ENCODE measurements at places on chromosomes 4 and X.

DNA sequence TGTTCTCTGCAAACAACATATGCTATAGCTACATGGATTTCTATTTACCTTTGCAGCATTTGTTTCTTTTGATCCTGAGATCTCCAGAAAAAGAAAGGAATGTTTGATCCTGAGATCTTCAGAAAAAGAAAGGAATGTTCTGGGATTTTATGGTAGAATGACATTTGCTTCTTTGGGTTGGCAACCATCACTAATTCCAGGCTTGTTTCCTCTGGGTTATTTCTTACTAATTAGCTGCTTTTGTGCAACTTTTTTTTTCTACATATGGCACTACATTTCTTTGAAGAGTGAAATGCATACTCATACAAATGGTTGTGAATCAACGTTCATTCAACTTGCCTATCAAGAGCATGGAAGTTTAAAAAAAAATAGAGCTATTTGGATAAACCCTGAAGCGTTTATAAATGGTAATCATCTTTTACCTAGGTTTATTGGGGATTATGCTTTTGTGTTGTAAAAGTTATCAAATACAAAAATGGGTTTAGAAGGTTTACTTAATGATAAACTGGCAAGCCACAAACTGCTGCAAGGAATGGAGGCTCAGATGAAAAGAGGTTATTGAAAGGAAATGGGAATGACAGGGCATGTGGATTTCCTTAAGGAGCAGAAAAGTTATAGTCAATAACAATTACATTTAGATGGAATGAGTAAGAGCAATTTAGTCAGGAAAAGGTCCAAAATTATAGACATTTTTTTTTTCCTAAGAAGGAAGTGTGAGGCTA is 95.6 kb upstream of the PCDH18 start:
- no peak for DNase-seq

DNA sequence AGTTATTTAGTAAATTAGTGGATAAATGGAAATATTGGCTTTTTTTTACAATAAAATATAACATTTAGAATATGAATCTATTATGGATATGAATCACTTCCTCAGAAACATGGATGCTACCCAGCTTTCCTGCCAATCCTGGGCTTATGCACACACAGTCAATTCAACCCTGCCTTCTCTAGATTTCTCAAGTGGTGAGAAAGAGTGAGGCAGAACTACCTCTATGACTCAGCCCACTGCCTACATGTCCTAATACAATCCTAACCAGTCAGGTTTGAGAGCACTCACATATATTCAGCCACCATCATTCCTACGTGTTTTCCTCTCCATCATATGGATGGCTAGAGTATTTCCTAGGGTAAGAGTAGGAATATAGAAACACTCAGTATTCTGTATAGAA is 91.1 kb upstream of the ANKRD50 start:
- no peak for DNase-seq

- DNase-seq = no peak
These were observed 206.2 kb upstream of the BANK1 start for GRCh38 chr4:101584306-101584705.

DNA sequence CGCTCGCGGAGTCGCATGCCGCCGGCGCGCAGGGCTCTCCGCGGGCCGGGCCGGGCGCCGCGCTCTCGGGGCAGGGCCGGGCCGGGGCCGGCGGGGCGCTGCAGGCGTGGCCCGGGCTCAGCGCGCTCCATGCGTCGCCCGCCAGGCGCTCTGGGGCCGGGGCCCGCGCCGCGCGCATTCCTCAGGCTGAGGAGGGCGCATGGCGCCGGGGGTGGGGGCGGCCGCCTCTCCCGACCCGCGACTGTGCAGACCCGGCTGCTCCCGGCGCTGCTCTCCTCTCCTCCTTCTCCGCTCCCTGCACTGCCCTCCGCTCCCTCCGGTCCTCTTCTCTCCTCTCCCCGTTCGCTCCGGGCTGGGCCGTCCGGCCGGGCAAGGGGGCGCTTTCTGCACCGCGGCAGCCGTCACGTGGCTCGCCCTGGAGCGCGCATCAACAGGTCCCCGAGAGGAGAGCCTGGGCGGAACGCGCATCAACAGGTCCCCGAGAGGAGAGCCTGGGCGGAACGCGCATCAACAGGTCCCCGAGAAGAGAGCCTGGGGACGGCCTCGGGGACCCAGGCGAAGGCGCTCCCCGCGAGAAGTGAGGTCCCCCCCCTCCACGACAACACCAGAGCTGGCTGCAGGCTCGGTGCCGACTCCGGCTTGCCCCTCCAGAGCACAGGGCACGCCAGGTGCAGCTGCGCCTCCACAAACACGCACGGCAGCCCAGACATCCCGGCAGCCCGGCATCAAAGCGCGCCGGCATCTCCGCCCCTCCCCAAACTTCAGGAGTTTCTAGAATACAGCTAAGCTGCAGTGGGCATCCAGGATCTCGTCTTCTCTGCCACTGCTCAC is 12.9 kb downstream of the PPP2R3B start:
- DNase-seq = no peak

- DNase-seq = no peak
These were observed 263.2 kb downstream of the DMD start for GRCh38 chrX:32948130-32948529.

GRCh38 chrX:8868906-8869305 is 67.7 kb upstream of the FAM9A start:
- DNase-seq = no peak

GRCh38 chr4:186902361-186902760 is 178.7 kb upstream of the FAT1 start:
- peak; percentile 7 for DNase-seq

DNA sequence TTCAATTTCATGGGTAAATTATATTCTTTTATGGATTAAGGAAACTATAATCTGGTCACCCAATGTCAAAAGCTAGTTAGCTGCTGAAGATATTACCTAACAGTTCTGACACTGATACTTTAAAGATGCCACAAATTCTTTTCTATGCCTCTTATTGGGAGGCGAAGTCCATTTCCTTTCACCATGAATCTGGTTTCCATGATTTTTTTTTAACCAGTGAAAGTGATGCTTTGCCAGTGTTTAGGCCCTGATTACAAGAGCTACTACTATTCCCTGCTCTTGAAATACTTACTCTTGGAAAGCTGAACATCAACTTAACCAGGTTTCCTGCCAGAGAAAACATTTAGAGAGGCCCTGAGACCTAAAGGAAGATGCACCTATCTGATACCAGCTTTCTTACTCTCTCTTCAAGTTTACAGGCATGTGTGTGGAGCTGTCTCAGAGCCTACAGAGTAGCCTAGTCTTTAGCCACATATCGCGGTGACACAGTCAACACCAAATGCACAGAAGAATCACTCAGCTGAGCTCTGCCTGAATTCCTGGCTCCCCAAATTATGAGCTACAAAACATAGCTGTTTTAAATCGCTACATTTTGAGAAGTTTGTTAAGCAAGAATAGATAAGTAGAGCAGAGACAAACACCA is 1280.8 kb downstream of the PCDH7 start:
- no peak for DNase-seq

- DNase-seq = no peak
These were observed 514 bp downstream of the FANCB start for GRCh38 chrX:14872355-14872754.

- no peak for DNase-seq
These were observed 72.1 kb upstream of the SPANXC start for GRCh38 chrX:141314441-141314840.

DNA sequence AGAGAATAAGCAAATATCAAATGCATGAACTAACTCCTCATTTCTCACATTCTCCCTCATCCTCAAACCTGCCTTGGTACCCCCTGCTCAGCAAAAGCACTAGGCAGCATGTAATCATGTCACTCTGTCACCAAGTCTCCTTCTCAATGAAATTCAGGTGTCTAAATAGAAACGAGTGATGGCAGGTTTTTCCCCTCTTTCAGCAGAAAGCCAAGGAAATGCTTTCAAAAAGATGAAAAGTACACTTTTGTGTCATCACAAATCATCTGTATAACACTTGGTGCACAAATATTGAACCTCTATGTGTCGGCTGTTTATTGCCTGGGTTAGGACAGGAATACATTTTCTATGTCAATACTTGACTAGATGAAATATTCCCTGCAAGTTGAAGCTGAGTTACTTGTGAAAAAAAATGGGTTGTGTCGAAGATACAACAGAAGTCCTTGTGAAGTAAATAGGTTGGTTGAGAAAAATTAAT is 285.1 kb upstream of the MAGEB18 start:
- DNase-seq = no peak

- DNase-seq = no peak
These were observed 177.9 kb upstream of the NEIL3 start for GRCh38 chr4:177131736-177132135.

DNA sequence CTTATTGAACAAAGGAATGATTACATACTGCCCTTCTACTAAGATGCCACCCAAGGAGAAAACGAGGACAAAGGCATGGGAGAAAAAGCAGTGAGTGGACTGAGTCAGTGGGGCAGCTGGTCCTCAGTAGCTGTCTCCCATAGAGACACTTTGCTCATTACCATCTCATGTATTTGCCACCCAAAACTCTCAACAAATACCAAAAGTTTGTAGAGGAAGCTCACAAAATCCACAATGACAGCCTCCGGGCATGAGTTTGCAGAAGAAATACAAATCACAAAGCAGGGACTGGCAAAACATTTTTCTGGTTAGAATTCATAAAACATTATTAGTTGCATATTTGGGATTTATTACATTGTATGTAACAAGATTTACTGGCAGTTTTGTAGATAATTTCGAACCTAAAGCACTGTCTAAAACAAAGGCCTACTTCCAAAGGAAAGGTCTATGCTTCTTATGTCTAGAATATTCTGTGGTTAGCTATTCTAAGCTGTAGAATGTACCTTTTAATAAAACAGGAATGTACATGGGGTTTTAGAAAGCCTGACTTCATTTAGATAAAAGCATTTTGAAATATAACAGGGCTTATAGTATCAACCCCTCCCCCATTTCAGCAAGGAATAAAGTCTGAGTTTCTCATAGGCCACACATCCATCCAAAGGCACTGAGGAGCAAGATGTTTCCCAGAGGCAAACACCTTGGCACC is 17.7 kb downstream of the PCDH18 start:
- DNase-seq = no peak

DNA sequence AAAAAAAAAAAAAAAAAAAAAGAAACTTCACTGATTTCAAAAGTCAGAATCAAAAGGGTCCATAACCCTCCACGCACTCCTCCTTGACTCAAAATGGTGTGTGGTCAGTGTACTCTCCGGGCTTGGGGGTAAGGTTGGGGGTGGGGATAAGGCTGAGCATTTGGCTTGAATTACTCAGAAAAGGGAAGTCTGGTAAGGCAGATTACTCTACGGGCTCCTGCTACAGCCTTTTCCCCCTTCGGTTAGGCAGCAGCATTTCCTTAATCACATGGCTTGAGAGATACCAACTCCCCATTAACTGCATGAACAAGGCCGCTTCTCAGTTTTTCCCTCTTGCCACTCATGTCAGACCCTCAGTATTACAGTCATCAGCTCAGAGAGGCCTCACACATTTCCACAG is 135.4 kb upstream of the DUSP21 start:
- no peak for DNase-seq

DNA sequence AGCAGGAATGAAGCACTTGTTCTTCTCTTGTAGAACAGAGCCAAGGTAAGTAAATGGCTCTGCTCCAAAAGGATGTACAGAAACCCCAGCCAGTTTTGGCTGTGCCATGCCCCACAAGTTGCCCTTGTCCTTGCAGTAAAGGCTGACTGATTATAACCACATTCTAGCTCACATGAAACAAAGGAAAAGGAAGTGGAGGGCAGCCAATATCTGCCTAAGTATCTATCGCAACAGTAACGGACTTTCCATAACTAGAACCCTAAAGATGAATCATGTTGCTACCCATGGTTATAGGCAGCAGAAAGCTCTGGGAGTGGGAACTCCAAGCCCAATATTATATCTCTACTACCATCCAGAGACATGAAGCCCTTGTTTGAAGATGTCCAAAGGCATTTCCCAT is 95.7 kb downstream of the COMMD8 start:
- no peak for DNase-seq

- no peak for DNase-seq
These were observed 90.7 kb downstream of the CDS1 start for GRCh38 chr4:84673475-84674240.

DNA sequence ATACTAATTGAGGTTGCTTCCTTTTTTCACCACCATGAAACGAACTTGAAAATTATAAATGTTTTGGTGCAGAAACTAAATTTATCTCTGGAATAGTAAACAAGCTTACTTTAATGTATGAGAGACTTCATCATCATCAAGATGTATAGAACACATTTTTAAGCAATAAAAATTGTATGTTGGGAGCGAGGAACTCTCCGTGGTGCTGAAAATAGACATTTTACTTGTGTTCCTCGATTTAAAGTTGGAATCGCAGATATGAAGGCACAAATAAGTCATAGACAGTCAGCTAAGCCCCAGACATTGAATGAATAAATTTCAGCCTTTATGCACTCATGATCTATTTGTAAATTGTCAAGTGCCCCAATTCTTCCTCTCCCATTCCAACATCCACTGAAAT is 310.7 kb downstream of the STK32B start:
- no peak for DNase-seq

- no peak for DNase-seq
These were observed 48.3 kb upstream of the HPGDS start for GRCh38 chr4:94390804-94391410.

DNA sequence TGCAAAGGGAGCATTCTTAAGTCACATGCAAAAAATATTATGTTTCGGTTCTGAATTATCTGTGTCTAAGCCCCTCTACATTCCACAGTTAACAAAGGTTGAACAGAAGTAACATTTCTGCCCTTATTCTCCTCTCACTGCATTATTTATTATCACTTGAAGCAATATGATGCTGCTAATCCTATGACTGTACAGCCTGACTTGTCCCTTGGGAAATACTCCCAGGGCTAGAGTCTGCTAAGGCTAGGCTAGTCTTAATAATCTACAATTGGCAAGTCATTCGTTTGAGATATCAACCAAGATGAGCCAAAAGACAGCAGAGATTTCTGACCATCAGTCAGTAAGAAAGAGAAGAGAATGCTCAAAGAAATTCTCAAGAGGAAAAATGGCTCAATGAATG is 226.9 kb upstream of the HCCS start:
- DNase-seq = no peak

DNA sequence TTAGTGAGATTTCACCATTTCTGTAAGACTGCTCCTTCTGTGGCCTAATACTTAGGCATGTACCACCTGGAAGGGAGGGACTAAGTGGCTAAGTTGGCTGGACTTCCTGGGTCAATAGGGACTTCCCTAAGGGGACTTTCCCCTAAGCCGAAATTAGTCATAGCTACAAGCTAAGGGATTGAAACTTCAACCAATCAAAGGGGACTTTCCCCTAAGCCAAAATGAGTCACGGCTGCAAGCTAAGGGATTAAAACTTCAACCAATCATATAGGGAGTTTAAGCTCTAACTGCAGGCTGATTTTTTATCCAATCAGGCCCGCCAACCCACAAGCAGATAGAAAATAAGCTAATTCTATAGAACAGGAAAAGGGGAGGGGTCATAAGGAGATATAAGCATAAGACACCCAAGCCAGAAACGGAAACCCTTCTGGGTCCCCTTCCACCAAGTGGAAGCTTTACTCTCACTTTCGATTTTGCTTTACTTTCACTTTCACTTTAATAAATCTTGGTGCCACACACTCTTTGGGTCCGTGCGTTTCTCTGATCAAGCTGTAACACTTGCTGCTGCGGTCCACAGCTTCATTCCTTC is 382.8 kb downstream of the KLHL4 start:
- DNase-seq = peak; percentile 4

Data from SHP77 treated with DMSO at 0.1 percent for 48 hours (cell line).